Endodermal cell (in vitro differentiated cells): ENCODE measurements at places on chromosomes 5 and 9. TPM values are rescaled to one million over a fixed set of nuclear protein-coding genes. Genes with fewer than 3 reads are reported as not detected.

EXOSC3 gene
- 67.6 and 78.6 TPM in 2 replicates for total RNA-seq

DNA sequence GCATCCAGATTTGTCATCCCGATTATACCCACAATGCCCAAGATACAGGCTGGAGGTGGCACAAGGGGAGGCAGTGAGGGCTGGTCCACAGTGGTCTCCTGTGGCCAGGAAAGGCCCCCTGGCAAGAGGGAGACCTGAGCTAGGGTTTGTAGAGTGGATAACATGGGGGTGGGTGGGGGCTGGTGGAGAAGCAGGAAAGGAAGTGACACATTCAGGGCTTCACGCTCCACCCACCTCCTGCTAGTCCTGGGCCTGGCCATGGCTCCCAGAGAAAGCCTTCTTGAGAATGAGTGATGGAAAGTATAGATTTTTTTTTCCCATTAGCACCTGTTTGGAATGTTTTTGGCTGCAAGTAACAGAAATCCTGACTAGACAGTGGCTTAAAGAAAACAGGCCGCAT lies 81.3 kb downstream of the ANKRD33B start:
- DNase-seq: no peak

GRCh38 chr5:60382716-60383115 lies 317.2 kb downstream of the DEPDC1B start:
- DNase-seq: no peak

GRCh38 chr9:117718701-117719100 lies 14.5 kb downstream of the TLR4 start:
- DNase-seq: no peak

DNA sequence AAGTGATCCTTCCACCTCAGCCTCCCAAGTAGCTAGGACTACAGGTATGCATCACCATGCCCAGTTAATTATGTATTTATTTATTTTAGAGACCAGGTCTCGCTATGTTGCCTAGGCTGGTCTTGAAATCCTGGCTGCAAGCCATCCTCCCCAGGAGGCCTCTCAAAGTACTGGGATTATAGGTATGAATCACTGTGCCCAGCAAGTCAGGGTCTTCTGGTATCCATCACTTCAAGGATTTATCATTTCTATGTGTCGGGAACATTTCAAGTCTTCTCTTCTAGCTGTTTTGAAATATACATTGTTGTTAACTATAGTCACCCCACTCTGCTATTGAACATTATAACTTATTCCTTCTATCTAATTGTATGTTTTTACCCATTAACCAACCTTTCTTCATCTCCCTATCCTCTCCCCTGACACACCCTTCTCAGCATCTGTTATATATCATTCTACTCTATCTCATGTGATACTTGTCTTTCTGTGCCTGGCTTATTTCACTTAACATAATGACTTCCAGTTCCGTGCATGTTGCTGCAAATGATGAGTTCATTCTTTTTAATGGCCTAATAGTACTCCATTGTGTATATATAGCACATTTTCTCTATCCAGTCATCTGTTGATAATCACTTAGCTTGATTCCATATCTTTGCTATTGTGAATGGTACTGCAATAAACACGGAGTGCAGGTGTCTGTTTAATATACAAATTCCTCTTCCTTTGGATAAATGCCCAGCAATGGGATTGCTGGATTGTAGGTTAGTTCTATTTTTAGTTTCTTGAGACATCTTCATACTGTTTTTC lies 26.4 kb downstream of the UTP15 start:
- no peak for DNase-seq
